ENCODE measurements at places on chromosomes 7 and 10.

DNA sequence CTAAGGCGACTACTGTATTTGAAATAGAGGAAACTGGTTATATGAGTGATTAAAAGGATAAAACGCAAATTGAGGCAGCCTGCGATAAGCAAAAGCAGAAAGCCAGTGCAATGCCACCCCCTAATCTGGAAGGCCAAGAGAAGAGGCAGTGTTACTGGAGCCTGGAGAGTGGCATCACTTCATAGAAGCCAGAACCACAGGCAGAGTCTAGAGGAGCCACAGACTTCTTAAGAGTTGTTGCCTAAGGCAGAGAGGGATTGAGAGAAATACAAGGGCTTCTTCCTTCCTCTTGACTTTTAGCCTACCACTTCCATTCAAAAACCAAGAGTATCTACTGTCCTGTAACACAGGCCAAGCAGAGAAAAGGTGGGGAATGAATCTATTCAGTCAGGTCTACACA is 94.9 kb upstream of the SKAP2 start:
- no peak for DNase-seq

GRCh38 chr10:23525406-23525805 is 86.5 kb downstream of the OTUD1 start:
- DNase-seq, result no peak

DNA sequence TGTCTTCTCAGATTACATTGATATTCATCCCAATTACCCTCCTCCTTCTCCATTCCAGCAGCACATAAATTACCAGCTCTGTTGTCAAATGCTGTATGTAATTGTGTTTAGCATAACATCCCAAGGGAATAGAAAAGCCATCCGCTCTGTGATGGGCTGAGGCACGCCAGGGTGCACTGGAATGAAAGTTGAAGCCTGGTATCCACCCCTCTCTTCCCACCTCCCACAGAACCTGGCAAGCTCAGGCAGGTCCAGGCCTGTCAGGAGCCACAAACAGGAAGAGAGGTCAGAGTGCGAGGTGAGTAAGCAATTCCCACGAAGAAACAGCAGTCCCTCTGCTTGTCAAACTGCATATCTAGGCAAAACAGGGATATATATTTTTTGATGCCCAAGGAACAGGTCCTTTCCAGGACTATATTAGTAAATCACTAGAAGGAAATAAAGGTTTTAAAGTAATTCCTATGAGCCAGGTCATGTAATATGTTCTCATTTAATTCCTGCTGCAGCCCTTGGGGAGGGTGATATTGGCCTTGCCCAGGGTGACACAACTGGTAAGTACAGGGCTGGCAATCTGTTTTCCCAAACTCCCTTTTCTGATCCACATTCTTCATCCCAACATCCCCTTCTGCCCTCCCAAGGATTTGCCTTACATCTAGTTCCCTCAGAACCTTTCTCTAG is 155.6 kb upstream of the GHITM start:
- no peak for DNase-seq

- no peak for DNase-seq
Measured at GRCh38 chr10:5467634-5468255, 31.6 kb downstream of the CALML5 start.

DNA sequence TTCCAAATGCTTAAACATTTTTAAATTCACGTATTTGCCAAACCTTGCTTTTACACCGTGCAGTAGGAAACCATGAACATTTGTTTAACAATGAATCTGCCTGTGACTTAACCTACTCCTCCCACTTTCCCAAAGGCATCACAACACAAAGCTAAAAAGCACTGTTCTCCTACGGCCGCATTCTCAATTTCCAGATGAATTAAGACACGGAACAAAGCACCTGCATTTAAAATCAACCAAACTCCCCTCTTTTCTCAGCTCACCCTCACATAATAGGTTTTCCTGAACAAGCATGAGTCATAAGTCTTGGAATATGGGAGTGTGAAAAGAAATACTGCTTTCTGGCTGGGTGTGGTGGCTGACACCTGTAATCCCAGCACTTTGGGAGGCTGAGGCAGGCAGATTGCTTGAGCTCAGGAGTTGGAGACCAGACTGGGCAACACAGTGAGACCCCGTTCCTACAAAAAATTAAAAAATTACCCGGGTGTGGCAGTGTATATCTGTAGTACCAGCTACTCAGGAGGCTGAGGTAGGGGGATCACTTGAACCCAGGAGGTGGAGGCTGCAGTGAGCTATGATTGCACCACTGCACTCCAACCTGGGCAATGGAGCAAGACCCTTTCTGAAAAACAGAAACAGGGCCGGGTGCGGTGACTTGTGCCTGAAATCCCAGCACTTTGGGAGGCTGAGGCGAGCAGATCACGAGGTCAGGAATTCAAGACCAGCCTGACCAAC is 51.7 kb upstream of the CYTH3 start:
- DNase-seq, result no peak

DNA sequence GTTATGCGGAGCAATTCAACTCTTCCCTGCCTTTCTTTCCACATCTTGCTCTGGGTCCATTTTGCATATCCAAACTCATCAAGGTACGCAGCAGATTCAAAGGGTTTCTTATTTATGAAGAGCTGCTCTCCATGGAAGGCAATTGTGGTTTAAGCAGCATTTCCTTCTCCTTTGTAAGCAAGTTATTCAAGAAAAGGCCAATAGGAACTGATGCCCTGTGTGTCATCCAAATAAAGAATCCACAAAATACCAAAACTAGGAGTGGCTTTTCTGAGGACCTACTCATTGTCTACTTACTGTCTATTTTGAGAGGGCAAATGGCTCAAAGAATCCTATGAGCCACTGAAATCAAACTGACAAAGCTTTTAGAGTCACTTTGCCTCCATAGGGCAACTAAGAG is 253.1 kb downstream of the PTEN start:
- no peak for DNase-seq

DNA sequence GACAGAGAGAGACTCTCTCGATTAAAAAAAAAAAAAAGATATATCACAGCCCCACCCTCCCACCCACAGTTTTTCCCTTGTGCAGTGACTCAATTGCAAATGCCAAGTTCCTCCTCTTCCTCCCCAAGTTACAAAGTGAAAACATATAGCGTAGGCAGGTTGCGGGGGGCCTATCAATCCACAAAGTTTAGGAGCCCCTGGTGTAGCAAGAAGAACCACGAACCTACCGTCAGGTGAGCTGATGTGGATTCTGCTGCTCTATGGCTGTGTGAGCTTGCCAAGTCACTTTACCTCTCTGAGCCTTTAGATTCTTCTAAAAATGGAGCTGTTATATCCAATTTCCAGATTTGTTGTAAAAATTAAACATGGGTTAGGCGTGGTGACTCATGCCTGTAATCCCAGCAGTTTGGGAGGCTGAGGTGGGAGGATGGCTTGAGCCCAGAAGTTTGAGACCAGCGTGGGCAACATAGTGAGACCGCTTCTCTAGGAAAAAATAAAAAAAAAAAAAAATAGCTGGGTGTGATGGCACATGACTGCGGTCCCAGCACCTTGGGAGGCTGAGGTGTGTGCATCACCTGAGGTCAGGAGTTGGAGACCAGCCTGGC is 8.2 kb upstream of the RHBDD2 start:
- DNase-seq, result no peak

DNA sequence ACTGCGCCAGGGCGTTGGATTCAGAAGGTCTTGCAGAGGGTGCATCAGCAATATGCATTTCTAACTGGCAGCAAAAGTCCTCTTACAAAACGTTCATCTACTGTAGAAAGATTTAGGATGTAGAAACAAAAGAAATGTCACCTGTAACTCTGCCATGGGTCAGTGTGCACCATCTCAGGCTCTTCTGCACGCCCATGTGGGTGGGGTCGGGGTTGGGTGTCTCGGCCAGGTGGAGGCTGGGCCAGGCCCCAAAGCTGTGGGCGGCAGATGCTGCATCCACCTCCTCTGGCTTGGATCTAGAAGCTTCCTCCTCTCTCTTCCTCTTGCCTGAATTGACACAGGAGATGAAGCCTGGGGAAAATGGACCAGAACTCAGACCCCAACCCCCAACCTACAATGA is 111.3 kb upstream of the PPP2R2D start:
- no peak for DNase-seq

GRCh38 chr7:21044384-21044783 is 257.7 kb upstream of the SP8 start:
- no peak for DNase-seq

GRCh38 chr7:135772639-135773222 is 24.1 kb upstream of the FAM180A start:
- DNase-seq, result no peak

DNA sequence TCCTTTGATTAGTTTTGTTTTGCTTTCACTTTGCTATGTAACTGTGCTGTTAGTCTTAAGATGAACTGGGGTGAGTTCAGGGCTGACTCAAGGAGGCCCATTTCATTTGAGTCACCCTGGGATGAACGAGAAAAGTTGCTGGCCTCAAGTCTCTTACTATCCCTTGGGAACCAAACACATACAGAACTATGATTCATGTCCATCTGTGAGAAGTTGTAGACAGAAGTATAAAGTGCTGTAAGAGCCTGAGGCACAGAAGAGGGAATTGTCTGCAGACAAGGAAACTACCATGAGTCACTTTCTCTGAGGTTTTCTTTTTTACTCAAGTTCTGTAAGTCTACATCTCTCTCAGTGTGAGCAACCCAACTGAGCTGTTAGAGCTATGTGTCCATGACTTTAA is 179.8 kb upstream of the CSTF2T start:
- DNase-seq, result peak; percentile 9

GRCh38 chr7:51090411-51090810 is 226.2 kb downstream of the COBL start:
- DNase-seq, result no peak

DNA sequence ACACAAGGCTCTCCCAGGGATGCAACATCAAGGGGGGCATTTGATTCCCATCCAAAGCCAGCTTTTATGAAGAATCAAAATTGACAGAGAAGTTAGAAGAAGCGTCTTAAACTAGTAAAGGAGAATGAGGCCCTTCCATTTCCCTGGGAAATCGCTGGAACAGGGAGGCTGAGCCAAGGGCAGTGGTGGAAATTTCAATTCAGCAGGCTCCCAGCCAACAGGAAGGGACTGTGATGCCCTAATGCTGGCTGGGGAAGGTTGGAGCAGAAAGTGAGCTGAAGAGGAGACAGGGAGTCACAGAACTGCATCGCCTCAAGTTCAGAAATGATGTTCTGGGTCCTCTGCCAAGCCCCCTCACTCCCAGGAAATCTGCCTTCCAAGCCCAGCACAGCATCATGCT is 517.3 kb downstream of the GRID1 start:
- DNase-seq, result no peak

DNA sequence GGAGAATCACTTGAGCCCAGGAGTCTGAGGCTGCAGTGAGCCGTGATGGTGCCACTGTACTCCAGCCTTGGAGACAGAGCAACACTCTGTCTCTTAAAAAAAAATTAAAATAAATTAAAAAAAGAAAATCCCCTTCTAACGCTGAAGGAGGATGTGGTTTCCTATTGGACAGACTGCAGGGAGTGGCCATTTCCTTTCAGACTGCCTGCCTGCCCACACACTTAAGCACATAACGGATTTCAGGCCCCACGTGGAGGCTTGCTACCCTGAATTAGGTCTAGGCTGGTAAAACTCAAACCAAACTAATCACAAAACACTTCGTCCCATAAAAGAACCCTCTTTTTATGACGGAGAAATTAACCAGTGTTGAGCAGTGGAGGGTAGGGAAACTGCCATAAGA is 34.0 kb downstream of the GATA3 start:
- no peak for DNase-seq

DNA sequence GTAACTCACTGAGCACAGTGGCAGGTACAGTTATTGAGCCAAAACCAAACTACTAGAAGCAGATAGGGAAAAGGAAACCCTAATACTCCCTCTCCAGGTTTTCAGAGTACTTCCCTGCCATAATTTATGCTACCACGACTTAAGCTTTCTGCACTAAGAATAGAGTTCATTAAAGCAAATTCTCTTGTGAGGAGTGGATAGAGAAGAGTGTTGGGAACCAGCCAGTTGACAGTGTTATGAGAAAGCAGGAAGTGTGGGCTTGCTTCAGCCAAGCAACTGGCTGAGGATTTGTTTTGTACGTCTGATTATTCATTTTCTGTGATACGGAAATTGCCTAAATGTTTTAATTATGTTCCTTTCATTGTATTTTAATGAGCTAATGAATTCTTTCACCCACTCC is 280.5 kb downstream of the KIF20B start:
- DNase-seq, result no peak

DNA sequence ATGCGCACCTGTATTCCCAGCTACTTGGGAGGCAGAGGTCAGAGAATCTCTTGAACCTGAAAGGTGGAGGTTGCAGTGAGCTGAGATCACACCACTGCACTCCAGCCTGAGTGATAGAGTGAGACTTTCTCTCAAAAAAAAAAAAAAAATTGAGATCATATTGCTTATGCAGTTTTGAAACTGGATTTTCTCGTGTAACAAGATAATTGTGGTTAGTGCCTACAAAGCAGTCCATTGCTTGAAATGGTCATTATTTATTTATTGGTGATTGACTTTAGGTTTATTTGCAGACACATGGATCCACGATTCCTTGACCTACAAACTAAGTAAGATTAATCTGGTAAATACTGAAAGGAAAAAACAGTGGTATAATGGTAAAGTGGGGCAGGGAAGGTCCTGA is 149.8 kb downstream of the TAX1BP1 start:
- DNase-seq, result no peak

DNA sequence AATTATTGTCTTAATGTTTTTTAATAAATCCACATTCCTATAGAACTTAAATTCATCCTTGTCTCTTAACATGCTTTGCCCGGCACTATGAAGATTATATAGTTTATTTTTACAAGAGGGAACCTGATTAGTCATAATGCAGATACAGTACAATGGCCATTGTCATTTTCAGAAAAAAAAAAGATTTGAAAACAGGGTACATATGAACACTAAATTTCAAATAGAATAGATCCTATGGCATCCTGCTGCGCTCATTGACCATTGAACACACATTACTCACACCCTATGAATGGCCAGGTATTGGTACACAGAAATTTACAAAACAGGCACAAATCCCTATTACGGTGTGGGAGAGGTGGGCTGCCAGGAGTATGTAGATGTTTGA is 2.0 kb upstream of the KLF6 start:
- DNase-seq, result no peak

DNA sequence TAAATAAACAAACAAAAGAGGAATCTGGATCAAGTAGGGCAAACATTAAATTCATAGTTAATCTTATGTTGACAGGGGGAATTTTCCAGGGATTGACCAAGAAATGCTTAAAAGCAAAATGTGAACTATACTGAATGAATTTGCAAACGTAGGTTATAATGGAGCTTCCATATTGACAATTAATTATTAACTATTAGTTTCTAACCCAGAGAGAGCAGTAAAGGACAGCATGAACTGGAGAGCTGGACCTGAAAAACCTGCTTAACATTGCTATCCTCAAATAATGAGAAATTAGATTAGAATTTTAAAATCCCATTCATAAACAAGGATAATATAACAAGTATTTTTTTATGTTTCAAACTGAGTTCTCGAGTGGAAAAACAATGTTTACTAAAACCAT is 1089.6 kb downstream of the DNAJB9 start:
- no peak for DNase-seq

- no peak for DNase-seq
Measured at GRCh38 chr7:21938463-21938862, 7.2 kb downstream of the CDCA7L start.

GRCh38 chr7:106501605-106502580 is 159.1 kb downstream of the CCDC71L start:
- DNase-seq, result no peak

GRCh38 chr7:140050100-140050499 is 12.7 kb downstream of the PARP12 start:
- DNase-seq, result no peak

GRCh38 chr7:92835851-92836488 is 403 bp downstream of the CDK6 start:
- peak; percentile 39 for DNase-seq

Data from stimulated activated CD4-positive, alpha-beta T cell treated with anti-CD3 and anti-CD28 coated beads, Interleukin-12 subunit alpha, Interleukin-12 subunit beta, amount 100 ng/mL, for 48 hours (primary cell).